ENCODE measurements at places on chromosomes 7 and 10.

DNA sequence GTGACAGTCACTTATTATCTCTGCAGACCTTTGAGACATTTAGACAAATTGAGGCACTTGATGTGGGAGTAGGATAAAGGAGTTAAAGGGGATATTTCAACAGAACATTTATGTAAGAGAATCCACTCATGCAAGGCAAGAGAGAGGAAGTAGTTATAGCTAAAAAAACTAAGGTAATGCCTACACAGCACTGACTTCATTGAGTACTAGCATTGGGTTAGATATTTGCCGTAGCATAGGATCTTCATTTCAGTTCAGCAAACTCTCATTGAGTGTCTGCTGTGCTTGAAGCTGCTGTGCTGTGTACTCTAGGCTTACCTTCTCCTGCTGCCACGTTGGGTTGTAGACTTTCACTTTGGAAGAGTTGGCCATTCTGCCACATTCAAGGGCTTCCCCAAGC is 10.5 kb upstream of the ENTPD1 start:
- no peak for DNase-seq

GRCh38 chr7:3518546-3518945 is 217.5 kb downstream of the SDK1 start:
- DNase-seq = no peak

- no peak for DNase-seq
Observed at GRCh38 chr7:90222811-90223725, 11.5 kb downstream of the STEAP2 start.

GRCh38 chr10:49387071-49387470 is 8.8 kb downstream of the DRGX start:
- DNase-seq = no peak

DNA sequence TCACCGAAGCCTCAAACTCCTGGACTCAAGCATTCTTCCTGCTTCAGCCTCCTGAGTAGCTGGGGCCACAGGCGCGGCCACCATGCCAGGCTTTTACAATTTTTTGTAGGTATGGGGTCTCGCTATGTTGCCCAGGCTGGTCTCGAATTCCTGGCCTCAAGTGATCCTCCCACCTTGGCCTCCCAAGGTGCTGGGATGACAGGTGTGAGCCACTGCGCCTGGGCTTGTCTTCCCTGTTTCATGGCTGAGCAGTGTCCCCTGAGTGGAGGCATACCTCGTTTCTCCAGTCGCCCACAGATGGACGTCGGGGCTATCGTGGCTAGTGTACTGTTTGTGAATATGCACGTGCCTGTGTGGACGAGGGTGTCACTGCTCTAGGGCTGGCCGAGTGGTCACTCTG is 11.3 kb downstream of the INPP5A start:
- no peak for DNase-seq

DNA sequence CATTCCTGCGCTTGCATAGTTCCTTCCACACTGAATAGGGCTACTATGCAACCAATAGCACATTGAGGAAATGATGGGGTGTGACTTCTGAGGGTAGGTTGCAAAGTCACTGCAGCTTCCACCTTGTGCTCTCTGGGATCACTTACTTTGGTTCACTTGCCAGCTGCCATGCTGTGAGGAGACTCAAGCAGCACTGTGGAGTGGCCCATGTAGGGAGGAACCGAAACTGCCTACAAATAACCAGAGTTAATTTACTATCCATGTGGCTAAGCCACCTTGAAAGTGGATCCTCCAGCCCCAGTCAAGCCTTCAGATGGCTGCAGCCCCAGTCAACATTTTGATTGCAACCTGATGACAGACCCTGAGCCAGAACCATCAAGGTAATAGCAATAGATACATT is 64.3 kb downstream of the FAM204A start:
- DNase-seq = no peak

GRCh38 chr10:89091496-89091895 is 100.9 kb downstream of the FAS start:
- DNase-seq = no peak

DNA sequence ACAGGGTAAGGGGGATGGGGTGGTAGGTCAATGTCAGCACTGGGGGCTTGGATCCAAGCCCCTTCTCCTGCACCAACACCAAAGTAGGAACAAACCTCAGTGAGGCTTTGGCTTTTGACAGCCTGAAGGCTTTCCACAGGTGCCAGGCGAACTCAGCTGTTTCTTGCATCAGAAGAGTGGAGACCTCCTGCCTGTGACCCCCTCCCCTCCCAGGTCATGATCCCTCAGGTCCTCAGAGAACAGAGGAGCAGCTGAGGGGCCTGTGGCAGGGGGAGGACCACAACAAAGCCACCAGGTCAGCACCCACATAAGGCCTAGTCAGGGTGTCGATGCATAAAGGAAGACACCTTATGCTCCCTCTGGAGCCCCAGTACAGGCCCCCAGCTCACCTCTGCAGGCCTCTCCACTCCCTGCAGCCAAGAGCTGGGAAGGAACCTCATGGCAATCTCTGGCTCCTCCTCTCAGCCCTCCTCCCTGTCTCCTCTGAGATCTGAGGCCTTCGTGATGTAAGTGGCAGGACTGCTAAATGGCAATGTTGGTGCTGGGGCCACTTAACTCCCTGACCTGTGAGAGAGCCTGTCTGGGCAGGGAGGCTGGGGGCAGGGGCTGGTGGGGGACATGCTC is 19.1 kb upstream of the PRRT4 start:
- no peak for DNase-seq

DNA sequence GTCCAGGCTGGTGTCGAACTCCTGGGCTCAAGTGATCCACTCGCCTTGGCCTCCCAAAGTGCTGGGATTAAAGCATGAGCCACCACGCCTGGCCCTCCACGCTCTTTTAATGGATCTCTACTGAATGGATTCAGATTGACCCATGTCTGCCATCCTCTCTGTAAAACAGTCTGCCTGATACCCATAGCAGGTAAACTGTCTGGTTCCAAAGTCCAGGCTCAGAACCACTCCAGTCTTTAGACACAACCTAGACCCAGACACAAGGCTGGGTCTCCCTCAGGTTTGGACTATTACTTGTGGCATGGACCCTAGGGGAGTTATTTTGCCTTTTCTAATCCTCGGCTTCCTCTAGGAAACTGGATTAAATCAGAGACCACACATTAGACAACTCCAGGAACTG is 19.1 kb downstream of the HIP1 start:
- DNase-seq = no peak

DNA sequence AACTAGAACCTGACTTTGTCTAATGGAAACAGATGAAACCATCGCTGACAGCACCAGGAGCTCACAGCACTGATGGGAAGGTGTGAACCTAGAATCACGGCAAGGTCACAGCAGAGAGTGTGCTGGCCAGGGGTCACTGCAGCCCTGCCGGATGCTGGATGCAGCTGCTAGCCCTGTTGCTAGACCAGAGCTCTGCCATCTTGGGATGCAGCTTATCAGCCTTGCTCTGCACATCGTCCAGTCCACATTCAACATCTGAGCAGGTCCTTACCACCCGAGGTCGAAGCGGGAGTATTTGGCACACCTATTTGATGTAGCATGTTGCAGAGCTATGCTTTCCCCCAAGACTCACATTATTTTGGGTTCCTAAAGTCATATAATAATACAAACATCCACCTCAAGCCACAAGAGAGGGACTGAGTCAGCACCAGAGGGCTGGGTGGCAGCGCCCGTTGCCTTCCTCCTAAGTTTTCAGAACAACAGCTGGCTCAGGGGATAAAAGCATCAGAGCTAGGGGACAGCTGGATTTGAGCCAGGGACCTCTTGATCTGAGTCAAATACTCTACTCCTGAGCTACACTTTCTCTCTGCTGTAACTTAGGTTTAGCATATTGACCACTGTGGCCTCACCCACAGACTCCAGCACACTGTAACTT is 135.3 kb downstream of the ZNF467 start:
- no peak for DNase-seq

DNA sequence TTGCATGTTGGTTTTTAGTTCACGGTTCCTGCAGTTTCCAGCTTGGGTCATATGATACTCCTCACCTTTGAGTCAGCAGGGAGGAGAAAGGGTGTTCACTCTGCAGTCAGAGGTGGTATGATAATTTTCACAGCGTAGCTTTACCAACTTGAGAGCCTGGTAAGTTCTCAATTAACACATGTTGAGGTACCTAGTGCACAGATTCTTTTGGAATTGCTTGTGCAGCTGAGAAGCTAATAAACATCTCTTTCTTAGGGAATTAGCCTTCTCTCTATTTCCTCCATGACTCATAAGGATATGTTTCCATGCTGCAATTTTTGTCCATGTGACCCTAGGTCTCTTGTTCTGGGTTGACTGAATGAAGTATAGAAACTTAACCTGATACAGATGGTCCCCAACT is 166.6 kb downstream of the KIF20B start:
- DNase-seq = no peak

- DNase-seq = no peak
Observed at GRCh38 chr7:102823390-102824119, 74.8 kb downstream of the FAM185A start.

- DNase-seq = no peak
Observed at GRCh38 chr10:29895456-29895855, 163.9 kb downstream of the JCAD start.

DNA sequence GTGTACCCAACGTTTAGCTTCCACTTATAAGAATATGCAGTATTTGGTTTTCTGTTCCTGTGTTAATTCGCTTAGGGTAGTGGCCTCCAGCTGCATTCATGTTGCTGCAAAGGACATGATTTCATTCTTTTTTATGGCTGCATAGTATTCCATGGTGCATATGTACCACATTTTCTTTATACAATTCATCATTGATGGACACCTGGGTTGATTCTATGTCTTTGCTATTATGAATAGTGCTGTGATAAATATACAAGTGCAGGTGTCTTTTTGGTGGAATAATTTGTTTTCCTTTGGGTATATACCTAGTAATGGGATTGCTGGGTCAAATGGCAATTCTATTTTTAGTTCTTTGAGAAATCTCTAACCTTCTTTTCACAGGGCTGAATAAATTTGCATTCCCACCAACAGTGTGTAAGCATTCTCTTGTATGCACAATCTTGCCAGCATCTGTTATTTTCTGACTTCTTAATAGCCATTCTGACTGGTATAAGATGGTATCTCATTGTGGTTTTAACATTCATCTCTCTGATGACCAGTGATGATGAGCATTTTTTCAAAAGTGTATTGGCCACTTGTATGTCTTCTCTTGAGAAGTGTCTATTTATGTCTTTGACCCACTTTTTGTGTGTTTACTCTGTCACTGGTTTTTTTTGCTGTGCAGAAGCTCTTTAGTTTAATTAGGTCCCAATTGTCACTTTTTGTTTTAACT is 72.5 kb upstream of the CC2D2B start:
- DNase-seq = no peak

DNA sequence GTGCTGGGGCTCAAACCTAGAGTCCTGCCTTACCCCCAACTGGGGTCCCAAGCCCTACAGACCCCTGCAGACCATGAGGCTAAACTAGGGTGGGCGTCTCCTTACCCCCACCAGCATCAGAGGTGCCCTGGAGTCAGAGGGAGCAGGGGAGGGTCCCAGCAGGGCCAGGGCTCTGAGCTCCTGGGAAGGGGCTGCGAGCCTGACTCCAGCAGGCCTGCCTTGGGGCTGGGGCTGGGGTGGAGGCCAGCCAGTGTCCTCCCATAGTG is 1.3 kb downstream of the SNCG start:
- no peak for DNase-seq

DNA sequence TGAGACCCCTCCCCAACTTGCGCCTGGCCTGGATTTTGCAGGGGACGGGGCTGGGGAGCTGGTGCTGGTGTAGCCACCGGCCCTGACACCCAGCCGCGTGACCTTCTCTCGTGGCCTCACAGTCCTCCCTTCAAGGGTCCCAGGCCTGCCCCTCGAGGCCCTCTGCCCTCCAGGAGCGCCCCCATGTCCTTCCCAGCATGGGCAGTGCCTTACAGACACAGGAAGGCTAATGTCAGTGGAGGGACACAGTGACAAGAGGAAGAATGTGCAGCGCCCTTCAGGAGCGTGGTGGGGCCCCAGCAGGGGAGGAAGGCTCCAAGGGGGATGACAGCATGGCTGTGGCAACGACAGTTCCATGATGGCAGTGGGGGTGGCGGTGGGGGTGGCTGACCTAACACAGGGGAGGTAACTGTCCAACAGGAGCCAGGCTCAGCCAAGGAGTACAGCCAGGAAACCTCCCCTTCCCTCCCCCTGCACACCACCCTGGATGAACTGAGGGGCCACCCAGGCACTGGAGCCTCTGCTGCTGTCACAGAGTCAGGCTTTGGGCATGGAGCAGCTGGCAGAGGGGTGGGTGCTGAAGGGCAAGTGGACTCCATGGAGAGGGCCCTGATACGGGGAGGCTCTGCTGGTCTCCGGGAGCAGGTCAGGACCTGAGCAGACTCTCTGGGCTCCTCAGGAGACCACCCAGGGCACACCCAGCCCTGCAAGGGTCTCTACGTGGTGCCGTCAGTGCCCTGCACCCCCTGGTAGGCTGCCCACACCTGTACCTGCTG is 76.0 kb upstream of the RET start:
- no peak for DNase-seq

DNA sequence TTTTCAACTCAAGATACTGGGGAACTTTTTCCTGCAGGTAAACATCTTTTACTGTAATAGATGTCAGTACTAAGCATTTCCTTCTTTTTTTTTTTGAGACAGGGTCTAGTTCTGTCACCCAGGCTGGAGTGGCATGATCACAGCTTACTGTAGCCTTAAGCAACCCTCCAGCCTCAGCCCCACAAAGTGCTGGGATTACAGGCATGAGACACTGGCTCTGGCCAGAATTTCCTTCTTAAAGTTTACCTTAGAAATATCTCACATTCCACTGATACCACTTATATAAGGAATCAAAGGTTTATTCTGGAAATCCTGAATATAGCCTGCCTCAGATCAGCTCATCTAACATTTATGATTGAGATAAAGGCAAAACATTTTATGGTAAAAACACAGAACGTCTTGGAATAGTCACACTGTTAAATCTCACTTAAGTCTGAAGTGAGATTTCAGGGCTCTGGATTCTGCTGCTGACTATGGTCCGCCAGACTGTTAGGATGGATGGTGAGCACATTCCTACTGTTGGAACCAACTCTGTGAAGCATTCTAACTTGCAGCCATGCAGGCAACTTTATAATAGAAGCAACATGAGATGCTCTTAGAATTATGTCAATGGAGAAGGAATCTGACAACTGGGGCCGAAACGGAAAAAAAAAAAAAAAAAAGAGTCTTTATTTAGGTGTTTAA is 151.9 kb downstream of the ZMYND11 start:
- DNase-seq = no peak
